ENCODE measurements at places on chromosomes 3 and 15.
A peak's percentile ranks its signal among the peaks of the same experiment; 100 is the strongest.

DNA sequence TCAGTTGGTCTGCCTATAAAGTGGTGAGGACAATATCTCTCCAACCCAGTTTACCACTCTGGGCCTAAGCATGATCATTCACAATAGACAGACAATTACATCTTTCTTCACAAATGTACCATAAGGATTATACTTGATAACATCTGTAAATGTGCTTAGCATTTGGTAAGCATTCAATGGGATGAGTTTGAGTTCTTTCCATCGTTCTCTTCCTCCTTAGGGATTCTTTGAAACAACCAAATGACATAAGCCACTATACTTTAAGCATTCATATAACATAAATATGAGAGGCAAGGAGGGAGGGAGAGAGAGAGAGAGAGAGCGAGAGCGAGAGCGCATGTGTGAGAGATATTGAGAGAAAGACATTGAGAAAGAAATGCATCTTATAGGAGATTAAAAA lies 303.3 kb upstream of the CBLB start:
- DNase-seq, result no peak

DNA sequence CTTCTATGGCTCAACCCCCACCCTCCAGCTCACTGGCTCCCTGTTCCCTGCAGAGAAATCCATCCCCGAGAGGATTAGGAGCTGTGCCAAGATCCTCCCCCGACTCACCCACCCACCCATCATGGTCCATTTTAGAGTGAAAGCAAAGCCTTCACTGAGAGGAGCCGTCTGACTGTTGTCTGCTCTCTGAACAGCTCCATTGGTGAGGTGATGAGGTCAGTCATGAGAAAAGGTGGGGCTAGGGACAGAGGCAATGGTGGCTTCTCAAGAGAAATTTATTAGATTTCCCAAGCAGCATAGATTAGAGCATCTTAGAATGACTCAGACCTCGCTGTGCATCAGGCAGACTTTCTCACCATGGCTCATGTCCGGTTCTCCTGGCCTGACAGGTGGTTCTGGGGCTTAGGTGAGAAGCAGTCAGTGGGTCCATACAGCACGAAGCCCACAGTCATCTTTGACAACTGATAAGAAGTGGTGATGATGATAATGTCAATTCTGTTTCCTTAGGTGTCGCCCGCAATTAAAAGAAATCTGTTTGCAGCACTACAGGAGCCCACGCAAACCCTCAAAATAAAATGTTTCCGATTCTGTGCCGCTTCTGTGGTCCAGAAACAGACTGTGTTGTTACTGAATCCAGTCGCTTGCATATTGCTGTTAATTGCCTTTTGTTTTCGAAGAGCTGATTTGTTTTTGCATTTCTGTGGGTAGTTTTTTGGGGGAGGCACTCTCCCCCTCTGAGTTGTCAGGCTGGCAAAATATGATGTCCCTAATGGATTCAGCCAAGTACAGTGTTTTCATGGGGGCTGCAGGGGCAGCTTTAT lies 24.8 kb upstream of the RHO start:
- DNase-seq, result no peak

DNA sequence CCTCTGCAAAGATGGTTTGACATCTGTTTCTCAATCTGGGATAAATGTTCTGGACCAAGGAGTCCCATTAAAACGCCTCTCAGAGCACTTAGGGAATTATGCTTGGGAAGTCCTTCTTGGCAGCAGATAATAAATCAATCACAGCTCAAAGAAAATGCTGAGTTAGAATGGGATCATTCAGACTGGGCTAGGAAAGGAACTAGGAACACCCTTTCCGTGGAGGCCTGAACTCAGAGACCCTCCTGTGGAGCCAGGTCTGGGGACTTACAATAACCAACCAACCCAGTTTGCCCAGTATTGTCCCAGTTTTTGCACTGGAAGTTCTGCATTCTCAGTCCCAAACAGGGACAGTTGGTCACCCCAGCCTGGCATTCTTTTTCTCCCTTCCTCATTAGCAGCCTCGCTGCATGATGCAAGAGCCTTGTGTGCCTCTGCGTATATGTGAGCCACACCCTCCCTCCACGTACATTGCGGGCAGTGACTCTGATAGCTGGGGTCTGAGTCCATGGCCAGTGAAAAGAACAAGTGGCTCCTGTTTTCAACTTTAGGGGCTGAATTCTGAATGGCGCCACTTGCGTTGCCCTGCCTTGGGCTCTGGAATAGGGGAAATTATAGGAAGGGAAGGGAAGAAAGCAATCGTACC lies 88.7 kb downstream of the SEMA5B start:
- no peak for DNase-seq

DNA sequence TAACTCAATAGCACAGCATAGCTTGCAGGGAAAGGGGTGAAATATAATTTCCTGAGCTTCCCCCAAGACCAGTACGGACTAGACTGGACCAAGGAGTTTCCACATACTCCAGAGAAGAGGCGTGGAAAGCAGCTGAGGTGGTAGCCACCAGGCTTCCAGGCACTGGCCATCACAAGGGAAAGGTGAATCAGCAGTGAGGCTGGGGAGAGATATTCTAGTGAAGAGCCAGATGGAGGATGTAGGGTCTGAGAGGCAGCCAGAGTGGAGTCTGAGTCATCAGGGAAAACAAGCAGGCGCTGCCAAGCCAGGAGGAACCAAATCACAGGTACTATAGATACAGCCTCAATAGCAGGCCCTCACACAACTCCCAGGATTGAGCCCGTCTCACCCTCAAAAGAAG lies 9.6 kb upstream of the RASA2 start:
- DNase-seq, result peak; percentile 41

GRCh38 chr3:185680231-185680630 lies 94.1 kb downstream of the SENP2 start:
- DNase-seq, result no peak

- no peak for DNase-seq
These were observed 66.2 kb downstream of the SCN11A start for GRCh38 chr3:38985581-38985980.

DNA sequence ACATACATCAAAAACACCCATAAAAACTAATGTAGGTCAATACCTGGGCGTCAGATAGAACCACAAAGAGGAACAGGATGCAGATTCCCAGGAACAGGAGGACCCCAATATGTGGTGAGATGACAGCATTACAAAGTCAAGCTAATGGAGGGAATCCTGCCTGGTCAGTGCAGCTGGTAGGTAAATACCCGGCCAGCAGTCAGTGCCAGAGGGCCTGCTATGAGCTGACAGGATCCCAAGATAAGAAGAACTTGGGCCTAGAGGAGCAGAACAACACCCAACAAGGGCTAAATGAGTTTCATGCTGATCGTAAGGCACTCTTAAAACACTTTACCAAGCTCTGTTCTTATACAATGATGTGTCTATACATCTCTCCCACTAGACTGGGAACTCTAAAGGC lies 61.2 kb upstream of the KCNMB2 start:
- DNase-seq, result no peak

DNA sequence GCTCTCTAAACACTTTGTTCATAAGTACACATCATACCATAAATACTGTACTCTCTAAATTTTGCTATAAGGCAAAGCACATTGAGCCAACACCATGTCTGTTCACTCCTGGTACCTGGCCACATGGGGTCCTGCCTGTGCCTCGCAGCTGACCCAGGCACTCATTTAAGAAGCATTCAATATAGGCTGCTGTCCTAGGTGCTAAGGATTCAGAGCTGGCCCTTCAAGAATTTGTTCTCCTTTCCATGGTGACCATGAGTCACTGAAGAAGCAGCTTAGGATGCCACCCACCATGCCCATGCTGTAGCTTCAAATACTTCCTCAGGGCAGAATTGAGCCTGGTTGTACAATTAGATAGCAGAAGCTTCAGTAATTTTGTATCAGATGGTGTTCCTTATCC lies 119.2 kb upstream of the ZBED2 start:
- no peak for DNase-seq

DNA sequence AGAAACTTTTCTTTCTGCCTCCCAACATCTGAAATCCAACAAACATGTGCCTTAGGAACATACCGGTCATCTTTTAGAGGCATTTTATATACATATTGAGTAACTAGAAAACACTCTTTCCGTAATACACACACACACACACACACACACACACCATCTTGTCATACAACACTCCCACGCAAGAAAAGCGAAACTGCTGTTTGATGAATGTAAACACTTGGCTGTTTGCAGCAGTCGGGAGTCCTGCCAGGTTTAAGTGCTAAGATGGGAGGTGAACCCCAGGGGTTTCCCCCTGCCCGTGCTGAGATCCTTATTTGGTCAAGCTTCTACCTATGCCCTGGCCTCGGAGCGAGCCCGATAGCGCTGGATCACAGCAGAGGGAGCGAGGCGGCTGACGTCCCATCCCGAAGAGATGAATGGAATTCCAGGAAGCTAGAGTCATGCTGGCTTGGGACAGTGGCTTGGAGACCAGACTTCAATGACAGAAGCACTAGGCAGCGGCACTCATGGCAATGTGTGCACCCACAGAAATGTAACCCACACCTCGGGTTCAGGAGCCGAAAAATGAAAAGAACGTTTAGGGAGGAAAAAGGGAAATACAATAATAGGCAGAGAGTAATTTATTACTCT lies 1.3 kb upstream of the THBS1 start:
- DNase-seq, result peak; percentile 92

DNA sequence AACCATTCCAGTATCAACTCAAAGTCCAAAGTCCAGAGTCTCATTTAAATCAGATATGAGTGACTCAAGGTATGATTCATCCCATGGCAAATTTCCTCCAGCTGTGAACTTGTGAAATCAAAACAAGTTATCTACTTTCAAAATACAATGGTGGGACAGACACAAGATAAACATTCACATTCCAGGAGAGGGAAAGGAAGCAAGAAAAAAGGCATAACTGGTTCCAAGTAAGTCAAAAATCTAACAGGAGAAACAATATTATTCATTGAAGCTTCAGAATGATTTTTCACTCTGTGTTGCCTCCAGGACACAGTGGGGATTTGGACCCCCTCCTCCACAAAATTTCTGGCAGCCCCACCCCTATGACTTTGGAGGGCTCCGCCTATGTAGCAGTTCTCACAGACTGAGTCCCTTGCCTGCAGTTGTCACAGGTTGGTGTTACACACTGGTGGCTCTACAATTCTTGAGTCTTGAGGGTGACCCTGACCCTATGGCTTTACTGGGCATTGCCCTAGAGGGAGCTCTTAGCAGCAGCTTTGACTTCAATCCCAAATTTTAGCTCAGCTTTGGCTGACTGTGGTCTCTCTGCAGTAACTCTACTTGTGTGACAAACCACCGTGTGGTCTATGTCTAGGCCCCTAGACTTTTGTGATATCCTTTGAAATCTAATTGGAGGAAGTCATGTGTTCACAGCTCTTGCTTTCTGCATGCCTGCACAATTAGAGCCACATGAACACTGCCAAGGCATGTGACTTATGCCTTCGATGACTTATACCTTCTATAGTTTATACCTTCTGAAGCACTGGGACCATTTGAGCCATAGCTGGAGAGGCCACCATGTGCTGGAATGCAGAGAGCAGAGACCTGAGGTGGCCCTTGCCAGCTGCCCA lies 644.2 kb downstream of the GRM7 start:
- no peak for DNase-seq

GRCh38 chr3:100113723-100114412 lies 433 bp downstream of the FILIP1L start:
- DNase-seq, result no peak

DNA sequence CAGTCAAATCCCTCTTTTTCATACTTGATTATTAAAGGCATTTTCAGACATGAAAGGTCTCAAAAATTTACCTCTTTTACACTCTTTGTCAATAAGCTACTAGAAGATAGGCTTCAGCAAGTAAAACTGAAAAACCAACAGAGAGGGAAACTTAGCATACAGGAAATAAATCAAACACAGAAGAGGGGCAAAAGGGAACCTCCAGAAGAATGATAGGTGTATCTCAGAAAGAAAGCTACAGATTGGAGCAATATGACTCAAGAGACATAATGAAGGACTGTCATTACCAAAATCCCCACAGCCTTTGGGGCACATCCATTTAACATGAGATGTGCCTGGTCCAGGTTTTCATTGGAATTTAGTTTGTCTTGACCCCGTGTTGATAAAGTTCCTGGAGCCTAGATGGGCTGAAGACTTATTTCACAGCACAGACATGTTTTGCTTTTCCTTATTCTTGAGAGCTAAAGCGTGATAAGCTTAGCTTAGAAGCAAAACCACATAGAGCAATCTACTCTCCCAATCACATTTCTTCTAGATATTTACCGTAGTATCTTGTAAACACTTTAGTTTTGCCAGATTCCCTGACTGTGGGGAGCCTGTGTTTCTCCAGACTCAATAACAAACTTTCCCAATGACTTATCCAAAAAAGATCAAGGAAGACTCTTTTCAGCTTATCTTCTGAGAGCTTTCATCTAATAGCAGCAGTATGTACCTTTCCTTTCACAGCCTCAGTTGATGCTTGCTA lies 11.7 kb downstream of the LRRFIP2 start:
- no peak for DNase-seq

- no peak for DNase-seq
These were observed 1.3 kb downstream of the FAIM start for GRCh38 chr3:138609898-138610266.

GRCh38 chr3:99483841-99484240 lies 154.6 kb upstream of the COL8A1 start:
- DNase-seq, result no peak

GRCh38 chr15:74262625-74263024 lies 26.5 kb downstream of the CCDC33 start:
- DNase-seq, result no peak

DNA sequence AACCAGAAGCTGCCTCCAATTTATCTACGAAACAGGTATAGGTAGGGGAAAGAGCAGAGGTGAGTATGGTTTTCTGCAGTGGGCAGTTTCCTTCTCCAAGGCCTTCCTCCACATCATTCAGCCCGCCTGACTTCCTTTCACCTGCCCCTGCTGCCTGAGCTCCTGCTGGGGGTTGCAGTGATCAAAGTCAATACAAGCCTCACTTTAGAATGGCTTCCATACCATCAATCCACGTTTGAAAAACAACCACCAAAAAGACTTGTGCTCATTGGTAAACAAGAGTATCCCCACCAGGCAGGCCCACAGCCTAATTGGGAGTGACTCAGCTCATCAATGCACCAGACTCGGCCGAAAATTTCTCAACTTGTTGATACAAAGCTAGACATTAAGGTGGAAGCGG lies 159.9 kb downstream of the MAGI1 start:
- DNase-seq, result no peak

- no peak for DNase-seq
These were observed 15.3 kb downstream of the IGDCC3 start for GRCh38 chr15:65362491-65362890.

DNA sequence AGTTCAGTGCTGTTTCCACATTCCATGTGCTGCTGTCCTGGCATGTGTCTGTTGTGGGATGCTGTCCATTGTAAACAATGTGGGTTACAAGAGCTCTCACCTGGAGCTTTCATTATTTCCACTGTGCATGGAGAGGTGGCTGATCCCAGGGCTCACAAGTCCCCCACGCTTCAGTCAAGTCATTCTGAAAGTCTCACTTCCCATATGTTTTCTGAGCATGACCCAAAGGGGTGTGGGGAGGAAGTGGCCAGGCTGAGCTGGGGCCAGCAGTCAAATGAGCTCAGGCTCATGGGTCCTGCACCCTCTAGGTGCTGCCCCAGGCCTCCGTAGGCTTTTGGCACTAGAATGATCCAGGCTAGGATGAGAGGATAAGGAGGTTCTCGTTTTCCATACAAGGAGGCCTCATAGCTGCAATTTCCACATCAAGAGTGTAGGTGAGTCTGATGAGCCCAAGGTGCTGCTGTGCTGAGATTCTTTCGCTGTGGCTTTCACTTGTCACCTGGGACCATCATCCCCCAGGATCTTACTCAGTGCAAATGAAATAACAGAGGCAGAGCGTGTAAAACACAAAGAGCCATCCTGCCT lies 22.0 kb downstream of the STARD5 start:
- no peak for DNase-seq

- no peak for DNase-seq
These were observed 821.8 kb downstream of the TBL1XR1 start for GRCh38 chr3:176375519-176375918.

Measured in AG09309 (cell line).